ENCODE measurements at places on chromosomes 6 and 20. TPM values are rescaled to one million over a fixed set of nuclear protein-coding genes. Genes with fewer than 3 reads are reported as not detected.

- DNase-seq, result no peak
These were observed at the start of gene PTCRA for GRCh38 chr6:42915732-42916131. TSS of gene PTCRA (plus strand) at chr6:42916053. CDS start at chr6:42916070, 17 bp downstream.

DNA sequence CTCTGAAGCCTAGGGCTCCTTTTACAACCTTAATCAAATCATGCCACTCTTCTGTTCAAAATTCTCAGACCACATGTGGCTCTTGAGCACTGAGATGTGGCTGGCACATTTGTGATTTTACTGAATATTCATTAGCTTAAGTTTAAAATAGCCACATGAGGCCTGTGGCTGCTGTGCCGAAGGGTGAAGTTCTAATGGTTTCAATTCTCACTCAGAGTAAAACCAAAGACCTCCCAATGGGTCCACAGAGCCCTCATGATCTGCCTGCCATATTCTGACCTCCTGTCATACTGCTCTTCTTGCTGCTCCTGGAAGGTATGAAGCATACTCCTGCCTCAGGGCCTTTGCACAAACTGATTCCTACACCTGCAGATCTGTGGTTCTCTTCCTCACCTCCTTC lies 7.8 kb upstream of the CST3 start:
- DNase-seq, result no peak

DNA sequence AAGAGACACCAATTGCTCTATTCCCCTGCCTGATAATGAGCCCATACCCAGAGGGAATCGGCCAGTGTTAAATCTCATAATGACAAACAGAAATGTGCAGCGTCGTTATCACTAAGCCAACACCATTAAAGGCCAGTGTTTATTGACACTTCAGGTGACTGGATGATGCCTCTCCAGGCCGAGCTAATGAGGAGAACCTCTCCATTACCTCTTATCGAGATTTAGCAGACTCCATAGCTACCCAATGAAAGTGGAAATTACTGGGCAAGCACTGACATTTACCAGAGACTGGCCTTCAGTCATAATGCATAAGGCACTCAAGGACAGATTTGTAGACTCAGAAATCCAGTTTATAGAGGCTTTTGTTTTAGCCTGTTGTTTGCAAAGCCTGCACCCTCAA lies 669.5 kb downstream of the MAFB start:
- DNase-seq, result no peak

DNA sequence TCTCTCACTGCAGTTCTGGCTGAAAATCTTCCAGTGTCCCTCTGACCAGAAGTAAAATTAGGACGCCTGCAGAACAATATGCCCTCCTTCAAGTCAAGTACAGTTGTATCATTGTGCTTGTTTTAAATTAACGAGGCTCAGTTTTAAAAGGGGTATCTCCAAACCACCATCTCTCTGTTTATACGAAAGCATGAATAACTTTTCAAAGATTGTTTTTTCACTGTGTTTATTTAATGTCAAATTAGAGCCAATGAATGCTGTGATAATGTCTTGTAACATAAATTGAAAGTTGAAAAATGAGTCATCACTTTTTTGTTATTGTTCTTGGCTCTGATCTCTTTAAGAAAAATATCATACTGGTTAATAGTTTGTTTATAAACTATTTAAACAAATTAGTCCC lies 230.7 kb upstream of the THEMIS start:
- no peak for DNase-seq

DNA sequence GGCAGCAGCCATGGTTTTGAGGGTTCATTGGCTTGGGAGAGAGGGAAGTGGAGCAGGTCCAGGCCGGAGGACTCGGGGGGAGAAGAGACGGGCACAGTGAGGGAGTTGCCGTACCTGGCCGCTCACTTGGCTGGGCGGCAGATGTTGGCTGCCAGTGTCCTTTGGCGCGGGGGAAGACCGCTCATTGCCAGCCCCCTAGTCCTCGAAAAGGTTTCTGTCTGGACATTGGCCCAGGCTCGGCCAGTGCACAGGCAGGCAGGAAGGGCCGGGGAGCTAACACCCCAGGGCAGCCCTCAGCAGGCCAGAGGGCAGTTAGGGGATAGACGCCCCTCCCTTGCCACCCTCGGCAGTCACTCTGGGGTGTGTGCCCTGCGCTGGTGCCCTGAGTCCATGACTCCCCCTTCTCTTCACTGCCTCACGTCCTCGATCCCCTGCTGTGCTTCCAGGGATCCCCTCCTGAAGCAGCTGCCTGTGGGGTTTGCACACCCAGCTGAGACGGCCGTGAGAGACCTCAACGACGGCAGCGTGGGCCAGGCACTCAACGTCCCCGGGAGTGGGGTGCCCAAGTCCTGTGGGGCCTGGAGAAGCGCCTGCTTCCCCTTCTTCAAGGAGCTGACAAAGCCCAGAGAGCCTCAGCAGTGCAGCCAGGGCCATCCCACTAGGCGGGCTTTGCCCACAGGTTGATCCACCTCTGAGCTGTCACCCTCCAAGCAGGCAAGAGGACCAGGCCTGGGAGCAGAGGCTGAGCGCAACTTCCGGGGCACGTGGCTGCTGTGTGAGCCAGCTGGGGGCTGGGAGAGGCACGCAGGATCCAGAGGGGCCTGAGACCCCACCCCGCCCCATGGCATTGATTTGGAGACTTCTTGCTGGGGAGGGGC lies 20.4 kb downstream of the RBM38 start:
- DNase-seq, result no peak

DNA sequence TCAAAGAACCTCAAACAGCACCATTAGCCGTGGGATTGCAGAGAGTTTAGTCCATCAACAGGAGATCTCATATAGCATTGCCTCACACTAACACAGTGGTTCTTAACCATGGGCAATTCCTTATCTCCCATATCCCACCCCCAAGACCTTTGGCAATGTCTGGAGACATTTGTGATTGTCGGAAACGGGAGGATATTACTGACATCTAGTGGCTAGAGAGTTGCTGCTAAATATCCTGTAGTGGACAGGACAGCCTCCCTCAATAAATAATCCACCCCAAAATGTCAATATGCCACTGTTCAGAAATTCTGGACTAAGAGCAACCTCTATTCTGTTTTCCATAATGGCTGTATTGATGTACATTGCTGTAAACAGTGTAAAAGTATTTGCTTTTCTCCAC lies 210.1 kb upstream of the CCN2 start:
- no peak for DNase-seq

The GGT7 gene
- 32.6 TPM for total RNA-seq

- DNase-seq, result no peak
These were observed 51.7 kb downstream of the UQCC1 start for GRCh38 chr20:35360033-35360432.

DNA sequence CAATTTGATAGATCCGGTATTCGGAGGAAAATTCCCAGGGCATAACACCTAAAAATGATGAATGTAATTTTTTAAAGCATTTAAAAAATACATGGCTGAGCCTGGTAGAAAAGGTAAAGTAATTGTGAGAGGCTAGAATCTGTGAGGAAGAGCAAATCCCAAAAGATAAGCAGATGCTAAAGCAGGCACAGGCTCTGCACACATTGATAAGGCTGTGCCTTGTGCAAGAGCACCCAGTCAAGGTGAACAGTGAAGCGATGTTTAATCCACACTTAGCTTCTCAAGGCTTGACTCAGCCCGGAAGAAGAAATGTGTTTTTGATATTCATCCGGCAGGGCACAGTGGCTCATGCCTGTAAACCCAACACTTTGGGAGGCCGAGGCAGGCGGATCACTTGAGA lies 5.1 kb upstream of the EPB41L2 start:
- no peak for DNase-seq

DNA sequence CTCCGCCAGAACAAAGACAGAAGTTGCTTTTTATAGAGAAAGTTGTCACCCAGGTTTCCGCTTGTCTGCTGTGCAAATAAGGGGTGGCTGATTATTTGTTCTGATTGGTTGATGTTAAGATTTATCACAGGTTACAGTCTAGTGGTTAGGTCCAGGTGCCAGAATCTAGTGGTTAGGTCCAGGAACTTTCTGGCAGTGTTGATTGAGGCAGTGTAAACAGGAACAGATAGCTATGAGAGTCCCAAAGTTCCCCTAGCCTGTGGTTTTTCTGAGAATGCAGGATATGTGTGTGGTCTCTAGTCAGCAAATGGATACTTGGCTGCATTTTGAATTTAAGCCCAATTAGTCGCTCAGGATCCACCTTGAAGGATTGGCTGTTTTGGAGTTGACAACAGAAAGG lies 148.0 kb downstream of the TMEM200A start:
- peak; percentile 19 for DNase-seq

The SIRPA gene
- total RNA-seq, result 0.60 TPM

DNA sequence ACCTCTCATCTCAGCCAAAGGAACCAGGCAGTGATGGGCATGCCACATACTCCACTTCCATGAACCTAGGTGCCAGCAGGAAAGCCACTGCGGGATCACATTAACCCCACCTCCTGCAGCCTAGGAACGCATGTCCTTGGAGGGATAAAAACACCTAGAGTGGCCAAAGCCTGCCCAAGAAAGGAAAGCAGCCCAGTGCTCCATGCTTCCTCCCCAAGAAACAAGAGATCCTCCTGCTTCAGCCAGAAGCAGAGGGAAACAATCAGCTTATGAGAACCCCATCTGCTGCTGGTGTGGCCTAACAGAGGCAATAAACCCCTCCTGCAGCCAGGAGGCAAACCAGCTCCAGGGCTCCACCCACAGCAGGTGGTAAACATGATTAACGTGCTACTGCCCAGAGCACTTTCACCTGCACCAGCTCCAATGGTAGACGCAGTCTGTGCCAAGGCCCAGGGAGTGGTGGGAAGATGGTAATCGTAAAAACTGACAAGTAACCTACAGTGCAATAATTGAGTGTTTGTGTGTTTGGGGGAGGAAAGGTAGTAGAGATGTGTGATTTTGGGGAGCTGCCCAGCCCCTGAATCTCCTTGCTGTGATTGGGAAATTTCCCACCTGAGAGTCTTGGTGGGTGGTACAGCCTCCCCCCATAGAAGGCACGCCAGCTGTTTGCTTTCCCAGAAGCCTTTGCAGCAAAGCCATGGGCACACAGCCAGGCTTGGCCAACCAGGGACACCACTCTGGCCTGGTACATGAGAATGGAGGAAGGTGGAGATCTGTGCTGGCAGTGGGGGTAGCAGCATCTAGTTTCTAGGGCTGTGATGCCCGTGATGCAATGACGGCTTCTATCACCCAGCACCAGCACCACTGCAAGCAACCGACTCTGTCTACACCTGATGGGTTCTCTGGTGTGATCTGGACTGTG lies 50.6 kb upstream of the TBC1D7 start:
- DNase-seq, result no peak

DNA sequence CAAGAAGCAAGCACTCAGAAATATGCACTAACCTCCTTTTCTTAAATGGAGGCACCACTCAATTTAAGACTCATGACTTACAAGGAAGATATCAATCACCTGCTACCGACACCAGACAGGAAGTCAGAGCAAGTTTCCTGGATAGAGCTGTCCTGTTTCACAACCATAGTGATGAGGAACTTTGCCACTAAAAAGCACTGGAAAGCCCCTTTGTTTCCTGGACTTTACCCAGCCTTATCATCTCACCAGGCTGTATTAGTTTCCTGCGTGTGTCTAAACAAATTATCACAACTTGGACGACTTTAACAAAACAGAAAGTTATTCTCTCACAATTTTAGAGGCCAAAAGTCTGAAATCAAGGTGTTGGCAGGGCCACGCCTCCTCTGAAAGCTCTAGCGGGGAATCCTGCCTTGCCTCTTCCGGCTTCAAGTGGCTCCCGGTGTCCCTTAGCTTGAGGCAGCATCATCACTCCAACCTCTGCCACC lies 253.8 kb upstream of the STXBP5 start:
- DNase-seq, result no peak

The FILIP1 gene
- total RNA-seq, result not detected

GRCh38 chr20:35527122-35527769 lies 2.2 kb downstream of the C20orf173 start:
- no peak for DNase-seq

The RAET1L gene
- not detected for total RNA-seq

The APOM gene
- 4.6 TPM for total RNA-seq

The FGD2 gene
- 1.2 TPM for total RNA-seq

- DNase-seq, result no peak
These were observed 44.1 kb downstream of the MYH7B start for GRCh38 chr20:34999782-35000181.

The ZNF76 gene
- 46.1 TPM for total RNA-seq

The PGC gene
- total RNA-seq, result not detected

GRCh38 chr6:16415677-16416076 lies 177.3 kb downstream of the GMPR start:
- no peak for DNase-seq

DNA sequence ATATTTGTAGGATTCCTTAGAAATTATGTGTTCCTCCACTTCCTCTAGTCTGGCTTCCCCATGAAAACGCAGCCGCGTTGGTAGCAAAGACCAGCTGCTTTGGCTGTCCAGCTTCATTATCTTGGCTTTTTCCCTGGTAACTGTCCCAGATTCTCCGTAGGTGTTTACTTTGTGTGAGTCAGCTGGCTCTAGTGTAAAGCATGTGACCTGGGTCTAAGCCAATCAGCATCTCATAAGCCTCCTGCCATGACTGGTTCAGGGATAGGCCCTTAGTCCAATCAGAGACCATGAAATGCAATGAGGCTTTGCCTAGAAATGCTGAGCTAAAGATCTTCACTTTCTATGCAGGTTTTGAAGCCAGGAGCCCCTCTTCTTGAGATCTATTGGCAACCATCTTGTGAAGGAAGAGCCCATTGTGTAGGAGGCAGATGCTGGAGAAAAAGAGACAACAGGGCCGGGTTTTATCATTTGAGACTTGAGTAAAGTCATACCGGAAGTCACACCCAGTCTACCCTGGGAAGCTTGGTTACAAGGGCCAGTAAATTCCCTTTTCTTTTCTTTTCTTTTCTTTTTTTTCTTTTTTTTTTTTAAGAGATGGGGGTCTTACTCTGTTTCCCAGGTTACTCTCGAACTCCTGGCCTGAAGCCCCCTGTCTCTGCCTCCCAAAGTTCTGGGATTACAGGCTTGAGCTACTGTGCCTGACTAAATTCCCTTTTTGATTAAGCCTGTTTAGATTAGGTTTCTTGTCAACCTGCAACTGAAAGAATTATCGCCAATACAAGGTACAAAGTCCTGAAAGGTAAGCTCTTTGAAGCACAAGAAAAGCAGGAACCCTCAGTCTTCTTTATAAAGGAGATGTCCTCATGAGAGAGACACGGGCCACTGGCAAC lies 256.5 kb upstream of the RREB1 start:
- DNase-seq, result no peak

The LY6G6D gene
- total RNA-seq, result not detected

DNA sequence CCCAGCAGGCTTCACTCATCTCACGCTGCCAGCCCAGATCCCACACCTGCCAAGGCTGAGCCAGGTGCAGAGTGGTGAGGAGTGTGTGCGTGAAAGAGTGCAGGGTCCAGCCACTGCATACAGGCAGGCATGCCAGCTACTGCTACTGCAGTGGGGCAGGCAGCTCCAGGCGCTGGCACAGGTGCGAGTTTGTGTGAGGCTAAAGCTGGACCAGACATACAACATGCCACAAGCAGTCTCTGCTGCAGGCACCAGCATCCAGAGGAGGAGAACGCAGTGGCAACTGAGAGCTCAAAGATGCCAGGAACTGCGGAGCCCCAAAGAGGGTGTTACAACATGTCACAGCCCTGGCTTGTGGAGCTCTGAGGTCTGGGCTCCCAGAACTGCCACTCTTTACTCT lies 149.8 kb downstream of the EYS start:
- no peak for DNase-seq

The KCNQ5 gene
- total RNA-seq, result 2.1 TPM

GRCh38 chr6:2934057-2934456 lies 30.9 kb upstream of the SERPINB9 start:
- DNase-seq, result no peak

- no peak for DNase-seq
These were observed 19.5 kb upstream of the TAF8 start for GRCh38 chr6:42030585-42031506.

Measured in CD4-positive, alpha-beta T cell (primary cell).